ENCODE measurements at places on chromosomes 3 and 15. TPM values are rescaled to one million over a fixed set of nuclear protein-coding genes. Genes with fewer than 3 reads are reported as not detected.

The NANOGP8 gene
- 31.9 TPM for total RNA-seq

The COL6A5 gene
- total RNA-seq, result not detected

The SPINK8 gene
- total RNA-seq, result not detected

The AAGAB gene
- 52.7 TPM for total RNA-seq

The AP3B2 gene
- 25.7 TPM for total RNA-seq

The KNL1 gene
- total RNA-seq, result 22.5 TPM

The SLC27A2 gene
- 5.8 TPM for total RNA-seq

The GRM7 gene
- 0.24 TPM for total RNA-seq

The FRMD5 gene
- total RNA-seq, result 12.6 TPM

The FEZF2 gene
- not detected for total RNA-seq

The NCBP2 gene
- total RNA-seq, result 96.7 TPM

The SPRED1 gene
- 32.6 TPM for total RNA-seq

The P2RY1 gene
- total RNA-seq, result 25.2 TPM

The TM4SF4 gene
- total RNA-seq, result not detected

The DLEC1 gene
- total RNA-seq, result 0.76 TPM

Measured in H1 (cell line).